ENCODE measurements at places on chromosomes 4 and X.
A peak's percentile ranks its signal among the peaks of the same experiment; 100 is the strongest.

- no peak for DNase-seq
Measured at GRCh38 chr4:83267830-83268475, 16.6 kb downstream of the COQ2 start.

DNA sequence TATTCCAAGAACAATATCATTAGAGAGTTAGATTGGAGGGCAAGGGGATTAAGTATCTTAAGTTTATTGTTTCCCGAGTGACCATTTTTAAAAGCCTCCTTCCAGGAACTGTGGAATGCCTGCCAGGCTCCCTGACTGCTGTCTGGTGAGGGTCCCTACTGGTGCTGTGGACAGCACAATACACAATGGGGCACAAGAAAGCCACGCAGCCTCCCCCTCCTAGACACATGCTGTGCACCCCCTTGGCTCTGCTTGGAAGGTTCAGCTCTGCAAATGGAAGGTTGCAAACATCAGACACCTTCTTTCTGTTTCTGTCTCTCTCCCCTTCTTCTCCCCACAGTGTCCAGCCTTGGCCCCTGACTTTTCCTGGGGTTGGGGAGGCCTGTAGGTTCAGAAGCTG lies 153.2 kb downstream of the SHROOM3 start:
- no peak for DNase-seq

DNA sequence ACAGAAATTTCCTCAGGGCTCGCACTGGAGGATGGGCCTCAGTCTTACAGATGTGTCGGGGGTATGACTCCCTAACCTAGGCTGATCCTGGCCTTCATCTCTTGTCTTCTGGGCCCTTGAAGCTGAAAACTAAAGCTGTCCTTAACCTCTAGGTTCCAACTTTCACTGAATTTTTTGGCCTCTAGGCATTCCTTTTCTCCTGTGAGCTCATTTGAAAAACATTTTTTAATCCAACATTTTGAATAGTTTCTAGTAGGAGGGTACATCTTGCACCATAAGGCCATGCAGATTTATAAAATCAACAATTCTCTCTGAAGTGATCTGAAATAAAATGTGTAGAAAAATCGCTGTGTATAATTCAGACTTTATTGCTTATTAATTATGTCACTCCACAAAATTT lies 19.7 kb downstream of the RWDD4 start:
- DNase-seq = no peak

DNA sequence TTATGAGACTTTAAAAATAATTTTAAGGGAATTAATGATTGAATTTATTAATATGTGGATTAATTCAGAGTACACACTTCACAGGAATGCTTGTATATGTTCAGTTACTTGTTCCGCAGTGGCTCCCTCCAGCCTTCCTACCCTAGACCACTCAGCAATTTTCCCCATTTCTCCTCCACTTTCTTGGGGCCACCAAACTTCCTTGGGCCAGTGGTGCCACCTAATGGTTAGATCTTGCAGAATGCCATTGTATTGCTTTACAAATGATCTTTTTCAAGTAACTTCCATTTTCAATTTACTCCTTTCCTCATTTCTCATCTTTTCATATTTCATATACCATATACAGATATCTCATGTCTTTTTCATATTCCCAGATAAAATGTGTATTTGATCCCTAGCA lies 3.6 kb upstream of the RNF175 start:
- DNase-seq = no peak

DNA sequence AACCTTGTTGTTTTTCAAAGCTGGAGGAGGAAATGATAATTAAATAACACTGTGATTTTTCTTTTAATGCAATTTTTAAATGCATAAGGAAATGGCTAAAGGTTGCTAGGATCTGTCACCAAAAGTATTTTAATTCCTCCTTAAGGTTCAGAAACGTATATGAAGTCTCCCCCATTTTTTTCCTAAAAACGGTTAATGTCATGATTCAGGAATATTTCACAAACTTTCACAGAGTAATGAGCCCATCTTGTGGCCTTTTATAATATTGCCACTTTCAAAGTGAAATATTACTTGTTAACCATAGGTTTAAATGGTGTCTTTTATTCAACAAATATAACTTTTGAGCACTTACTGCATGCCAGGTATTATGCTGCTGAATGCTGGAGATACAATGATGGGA lies 99.5 kb upstream of the USP38 start:
- DNase-seq = no peak

- DNase-seq = no peak
Measured at GRCh38 chr4:89070041-89070440, 13.1 kb upstream of the FAM13A start.

- no peak for DNase-seq
Measured at GRCh38 chrX:853304-853703, 222.7 kb downstream of the SHOX start.

DNA sequence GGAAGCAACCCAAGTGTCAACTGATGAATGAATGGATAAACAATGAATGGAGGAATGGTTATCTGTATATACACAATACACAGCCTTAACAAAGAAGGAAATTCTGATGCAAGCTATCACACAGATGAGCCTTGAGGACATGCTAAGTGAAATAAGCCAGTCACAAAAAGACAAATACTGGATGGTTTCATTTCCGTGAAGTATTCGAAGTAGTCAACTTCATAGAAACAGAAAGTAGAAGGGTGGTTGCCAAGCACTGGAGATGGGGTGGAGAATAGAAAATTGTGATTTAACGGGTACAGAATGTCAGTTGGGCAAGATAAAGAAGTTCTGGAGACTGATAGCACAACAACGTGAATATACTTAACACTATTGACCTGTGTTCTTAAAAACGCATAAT lies 28.2 kb downstream of the CENPU start:
- DNase-seq = no peak

DNA sequence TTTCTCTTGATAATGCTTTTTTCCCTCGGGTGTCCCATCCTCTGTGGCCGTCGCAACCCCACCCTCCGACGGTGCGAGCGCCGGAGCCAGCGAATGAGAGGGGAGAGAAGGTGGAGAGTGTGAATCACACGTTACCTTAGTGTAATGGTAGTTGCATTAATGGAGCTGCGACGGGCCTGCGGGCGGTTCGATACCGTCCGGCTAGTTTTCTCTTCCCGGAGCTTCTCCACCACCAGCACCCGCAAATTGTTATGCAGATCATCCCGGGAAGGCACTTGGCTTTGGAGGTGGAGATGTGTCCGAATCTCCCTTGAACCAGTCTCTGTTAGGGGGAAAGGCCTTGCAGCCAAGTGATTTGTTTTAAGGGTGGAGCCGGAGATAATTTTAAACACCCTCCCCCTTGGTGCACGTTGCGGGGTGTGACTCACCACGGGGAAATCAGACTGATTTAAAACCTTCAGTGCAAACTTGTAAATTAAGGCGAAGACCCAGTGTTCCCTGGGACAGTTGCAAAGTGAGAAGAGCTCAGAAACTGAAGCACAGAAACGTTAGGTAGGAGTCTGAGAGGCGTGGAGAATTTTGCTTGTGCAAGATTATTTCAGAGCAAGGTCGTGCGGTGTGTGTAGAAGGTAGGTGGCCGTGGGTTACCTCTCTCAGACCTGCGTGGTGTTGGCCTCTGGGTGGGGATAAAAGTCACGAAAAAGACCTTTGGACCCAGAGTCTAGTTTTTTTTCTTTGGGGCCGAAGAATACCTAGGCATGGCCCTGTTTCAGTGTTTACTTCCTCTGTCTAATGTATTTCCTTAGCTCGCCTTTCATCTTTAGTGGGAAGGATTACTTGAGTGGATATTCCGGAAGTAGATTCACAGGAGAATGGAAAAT lies 1.3 kb downstream of the AFF1 start:
- peak; percentile 94 for DNase-seq

DNA sequence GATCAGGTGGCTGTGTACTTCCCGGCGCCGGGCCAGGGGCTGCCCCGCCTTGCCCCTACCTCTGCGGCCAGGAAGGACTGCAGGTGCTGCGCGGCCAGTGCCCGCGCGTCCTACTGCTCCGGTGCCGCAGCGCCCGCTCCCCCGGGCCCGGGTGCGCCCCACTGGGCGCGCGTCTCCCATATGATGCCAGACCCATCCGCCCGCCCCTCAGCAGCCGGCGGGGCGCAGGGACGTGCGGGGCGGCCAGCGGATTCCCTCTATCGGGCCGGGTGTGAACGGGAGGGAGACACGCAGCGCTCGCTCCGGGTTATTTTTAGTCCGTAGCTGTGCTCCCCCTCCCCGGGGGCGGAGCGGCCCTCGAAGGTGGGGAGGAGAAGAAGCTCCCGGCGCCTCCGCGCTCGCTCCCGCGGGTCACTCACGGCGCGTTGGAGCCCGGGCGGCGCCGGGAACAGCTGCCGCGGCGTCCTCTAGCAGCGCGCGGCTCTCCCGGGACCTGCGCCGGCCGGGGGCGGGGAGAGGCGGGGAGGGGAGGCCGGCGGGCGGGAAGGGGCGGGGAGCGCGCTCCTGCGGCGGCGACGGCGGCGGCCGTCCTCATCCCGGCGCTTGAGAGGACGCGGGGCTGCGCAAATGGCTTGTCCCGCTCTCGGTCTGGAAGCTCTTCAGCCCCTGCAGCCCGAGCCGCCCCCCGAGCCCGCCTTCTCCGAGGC lies 103.6 kb downstream of the UCHL1 start:
- DNase-seq = no peak

GRCh38 chr4:80585542-80585941 lies 250.0 kb downstream of the CFAP299 start:
- DNase-seq = no peak

GRCh38 chr4:73021634-73022033 lies 47.9 kb downstream of the COX18 start:
- DNase-seq = no peak

GRCh38 chr4:153137159-153137558 lies 67.1 kb upstream of the TRIM2 start:
- DNase-seq = no peak

DNA sequence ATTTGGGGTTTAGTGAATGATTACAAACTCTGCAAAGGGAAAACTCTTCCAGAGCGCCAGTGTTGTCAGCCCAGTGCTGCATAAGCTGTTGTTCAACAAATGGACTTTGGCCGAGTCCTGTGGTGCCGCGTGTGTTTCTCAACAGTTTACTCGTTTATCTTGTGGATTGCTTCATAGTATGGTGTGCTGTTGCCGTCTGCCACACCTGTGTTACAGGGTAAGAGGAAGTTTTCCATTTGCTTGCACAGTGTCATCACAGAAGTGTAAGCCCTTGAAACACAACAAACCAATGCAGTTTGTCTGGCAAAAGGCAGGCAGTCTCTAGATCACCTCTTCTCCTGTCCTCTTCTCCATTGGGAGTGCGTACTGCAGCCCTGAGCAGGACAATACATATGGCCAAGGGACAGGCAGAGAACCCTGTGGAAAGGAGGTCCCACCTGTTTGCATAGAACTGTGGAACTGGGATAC lies 66.3 kb downstream of the DCUN1D4 start:
- DNase-seq = no peak

- no peak for DNase-seq
Measured at GRCh38 chrX:46407036-46407752, 138.0 kb downstream of the ZNF674 start.

GRCh38 chr4:123616951-123617461 lies 220.4 kb downstream of the SPRY1 start:
- DNase-seq = no peak

GRCh38 chrX:84974803-84975202 lies 28.9 kb upstream of the APOOL start:
- DNase-seq = no peak

All from vagina (tissue), 2 donors.